ENCODE measurements at places on chromosomes 11 and 22.
A peak's percentile ranks its signal among the peaks of the same experiment; 100 is the strongest.

DNA sequence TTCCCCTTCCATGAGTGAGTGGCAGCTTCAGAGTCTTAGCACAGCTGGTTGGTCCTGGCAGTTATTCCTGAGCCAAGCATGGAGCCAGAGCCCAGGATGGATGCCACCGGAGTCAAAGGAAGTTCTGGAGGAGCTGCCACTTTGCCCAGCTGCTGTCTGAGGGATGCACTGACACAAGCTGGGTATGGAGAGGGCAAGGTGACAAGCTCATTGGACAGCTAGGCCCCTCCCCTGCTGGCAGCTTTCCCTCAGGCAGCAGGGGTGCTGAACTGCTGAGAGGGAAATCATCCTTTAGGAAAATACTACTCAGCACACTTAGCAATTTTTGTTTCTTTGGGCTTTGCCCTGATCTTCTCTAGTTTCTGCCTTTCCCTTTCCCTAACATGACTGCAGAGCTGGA is 99.3 kb upstream of the SESN3 start:
- DNase-seq, result no peak

GRCh38 chr11:75142714-75143419 is 8.0 kb upstream of the SLCO2B1 start:
- peak; percentile 88 for DNase-seq

- no peak for DNase-seq
These were observed 568 bp downstream of the ALG8 start for GRCh38 chr11:78138694-78139421.

GRCh38 chr22:46512039-46512370 is 25.4 kb downstream of the CELSR1 start:
- DNase-seq, result no peak

GRCh38 chr22:20775342-20775895 is 1.5 kb downstream of the SERPIND1 start:
- DNase-seq, result no peak

DNA sequence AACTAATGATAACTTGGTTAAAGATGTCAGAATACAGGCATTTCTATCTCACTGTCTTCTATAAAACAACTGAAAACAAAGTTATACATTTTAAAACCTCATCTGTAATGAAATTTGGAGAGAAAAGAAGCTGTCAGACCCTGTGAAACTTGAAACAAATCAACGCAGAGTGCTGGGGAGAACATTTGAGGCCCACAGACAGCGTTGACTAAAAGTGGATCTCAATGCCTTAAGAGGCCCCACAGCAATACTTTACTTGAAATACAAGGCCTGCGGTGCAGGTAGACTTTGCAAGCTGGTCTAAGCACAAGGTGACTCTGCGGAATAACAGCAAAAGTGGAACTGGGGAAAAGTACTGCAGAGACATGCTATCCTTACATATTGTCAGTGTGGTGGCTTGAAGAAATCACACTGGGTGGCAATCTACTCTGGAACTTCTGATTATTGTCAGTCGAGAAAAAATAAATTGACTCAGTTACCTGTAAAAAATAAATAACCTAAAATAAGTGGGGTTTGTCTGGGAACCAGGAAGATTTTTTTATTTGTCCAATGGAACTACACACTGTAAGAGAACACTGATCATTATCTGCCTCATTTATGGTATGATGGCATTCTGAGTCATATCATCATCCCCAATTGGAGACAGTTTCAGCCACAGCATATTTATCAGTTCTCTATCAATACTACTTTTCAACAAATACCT is 138.9 kb downstream of the LUZP2 start:
- no peak for DNase-seq

GRCh38 chr11:57323167-57323854 is 1.4 kb downstream of the TNKS1BP1 start:
- no peak for DNase-seq
